ENCODE measurements at places on chromosomes 5 and 9.

DNA sequence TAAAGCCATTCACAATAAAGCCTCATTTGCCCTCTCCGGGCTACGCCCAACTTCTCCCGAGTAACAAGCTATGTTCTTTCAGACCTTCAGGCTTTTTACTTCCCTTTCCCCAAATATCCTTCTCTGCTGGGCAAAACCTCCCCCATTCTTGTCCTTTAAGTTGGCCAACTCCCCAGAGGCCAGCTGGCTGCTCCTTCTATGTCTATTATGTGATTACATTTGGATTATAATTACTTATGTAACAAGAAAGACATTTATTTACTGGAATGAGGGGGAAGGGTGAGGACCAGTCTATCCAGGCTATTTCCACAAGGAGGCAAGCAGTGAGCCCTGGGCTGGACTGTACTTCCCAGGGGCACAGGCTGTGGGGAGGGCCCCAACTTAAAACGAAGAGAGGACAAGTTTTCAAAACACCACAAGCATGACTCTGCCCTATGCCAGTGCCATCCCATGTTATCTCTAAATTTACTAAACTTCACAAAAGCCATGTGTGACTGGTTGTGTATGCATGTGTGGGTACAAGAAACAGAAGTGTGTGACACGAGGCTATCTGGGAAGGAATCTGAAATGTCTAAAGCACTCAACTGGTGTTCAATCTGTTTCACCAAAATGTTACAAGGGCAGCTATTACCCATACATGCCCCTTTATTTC lies 84.5 kb downstream of the GNAQ start:
- no peak for DNase-seq

GRCh38 chr5:68215208-68215897 lies at the start of gene PIK3R1:
Gene PIK3R1, plus strand, starts transcription at chr5:68215756. Its CDS starts 10,920 bp downstream, at chr5:68226676.
- peak; percentile 57 for DNase-seq

GRCh38 chr9:27634879-27635278 lies 61.6 kb upstream of the C9orf72 start:
- no peak for DNase-seq

DNA sequence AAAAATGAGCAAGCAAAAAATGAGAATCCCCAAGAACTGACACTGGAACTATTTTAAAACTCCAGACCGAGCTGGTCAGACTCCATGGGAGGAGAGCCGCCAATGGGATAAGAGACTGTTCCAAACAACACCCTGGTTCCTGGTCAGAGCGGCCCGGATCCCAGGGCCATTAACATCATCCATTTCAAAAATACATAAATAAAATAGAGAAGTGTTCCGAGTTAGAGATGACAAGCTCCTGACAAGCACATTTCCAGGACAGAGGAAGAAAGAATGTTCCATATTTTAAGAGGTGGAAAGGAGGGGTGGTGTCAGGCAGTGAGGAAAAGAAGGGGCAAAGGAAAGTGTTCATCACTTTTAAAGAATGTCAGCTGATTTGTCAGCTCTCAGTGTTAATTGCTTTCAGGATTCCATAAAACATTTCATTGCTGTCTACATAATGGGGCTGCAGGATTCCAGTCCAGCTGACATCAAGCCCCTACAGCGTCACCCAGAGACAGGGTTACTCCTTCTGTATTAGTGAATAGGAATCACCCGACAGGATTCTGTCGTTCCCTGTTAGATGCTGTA lies 202.5 kb upstream of the TRIM32 start:
- DNase-seq = no peak

DNA sequence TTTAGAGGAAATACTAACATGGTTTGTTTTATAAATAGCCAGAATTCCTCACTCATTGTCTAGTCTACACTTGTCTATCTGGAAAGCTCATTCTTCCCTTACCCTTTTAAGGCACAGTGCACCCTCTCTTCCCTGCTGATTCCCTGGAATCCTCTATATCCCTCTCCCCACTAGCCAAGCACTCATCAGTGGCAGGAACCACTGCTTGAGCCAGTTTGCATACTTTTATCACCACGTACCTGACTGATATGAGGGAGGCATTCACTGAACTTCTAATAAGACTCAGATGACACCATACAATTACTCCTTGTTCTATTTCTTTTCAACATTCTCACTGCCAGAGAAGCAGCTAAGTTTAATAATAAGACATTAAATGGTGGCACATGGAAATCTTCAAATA lies 134.9 kb downstream of the EFNA5 start:
- no peak for DNase-seq

- DNase-seq = no peak
Measured at GRCh38 chr5:127079994-127080491, 6.7 kb upstream of the C5orf63 start.

Data from NCI-H2107 (cell line).